HepG2 (cell line): ENCODE measurements at places on chromosomes 16 and 17. TPM values are rescaled to one million over a fixed set of nuclear protein-coding genes. Genes with fewer than 3 reads are reported as not detected.

The CCL5 gene
- 0.13 TPM in 1 of 2 replicates, not detected in the other for total RNA-seq

The PRMT7 gene
- 46.7 and 55.0 TPM in 2 replicates for total RNA-seq

The POLR2C gene
- total RNA-seq: 104 and 146 TPM in 2 replicates

The PGAP3 gene
- 5.1 and 11.9 TPM in 2 replicates for total RNA-seq

The UMOD gene
- not detected in 2 replicates for total RNA-seq

The ASPHD1 gene
- 15.6 and 19.7 TPM in 2 replicates for total RNA-seq

The COL1A1 gene
- 0.17 TPM in 1 of 2 replicates, not detected in the other for total RNA-seq

The KRTAP2-3 gene
- total RNA-seq: not detected in 2 replicates

The TP53TG3F gene
- not detected in 2 replicates for total RNA-seq

The SLC47A1 gene
- 38.0 and 67.5 TPM in 2 replicates for total RNA-seq

The TTLL6 gene
- 0.04 TPM in 1 of 2 replicates, not detected in the other for total RNA-seq

The TBC1D26 gene
- total RNA-seq: not detected in 2 replicates

The TBC1D3K gene
- not detected in 2 replicates for total RNA-seq

The HS3ST2 gene
- total RNA-seq: not detected in 2 replicates

The SP2 gene
- 1.4 and 1.5 TPM in 2 replicates for total RNA-seq

The TAC4 gene
- not detected in 2 replicates for total RNA-seq

The CDH11 gene
- not detected in 2 replicates for total RNA-seq

The SOX15 gene
- 0.18 TPM in 1 of 2 replicates, not detected in the other for total RNA-seq

The UTS2R gene
- total RNA-seq: 0.13 TPM in 1 of 2 replicates, not detected in the other

The GUCY2D gene
- not detected in 2 replicates for total RNA-seq

The C17orf100 gene
- 3.6 and 4.1 TPM in 2 replicates for total RNA-seq

The ERN2 gene
- 0.42 and 2.2 TPM in 2 replicates for total RNA-seq

The PDIA2 gene
- 0.35 and 0.60 TPM in 2 replicates for total RNA-seq

The SRL gene
- not detected in 2 replicates for total RNA-seq

The KRT31 gene
- total RNA-seq: not detected in 2 replicates

The CCL4 gene
- not detected in 2 replicates for total RNA-seq

The ITGAX gene
- not detected in 2 replicates for total RNA-seq

The MYO15B gene
- 1.9 and 2.8 TPM in 2 replicates for total RNA-seq

The USP43 gene
- 1.3 and 2.2 TPM in 2 replicates for total RNA-seq

The KRT39 gene
- 0.07 TPM in 1 of 2 replicates, not detected in the other for total RNA-seq

The CCDC154 gene
- total RNA-seq: 1.5 and 1.8 TPM in 2 replicates

The CCDC40 gene
- 3.8 and 5.5 TPM in 2 replicates for total RNA-seq

The ZNF624 gene
- 3.5 and 4.3 TPM in 2 replicates for total RNA-seq

The CA10 gene
- not detected in 2 replicates for total RNA-seq

The DRC3 gene
- 0.53 and 0.73 TPM in 2 replicates for total RNA-seq

The C16orf54 gene
- not detected in 2 replicates for total RNA-seq

The CLEC18A gene
- 0.22 TPM in 1 of 2 replicates, not detected in the other for total RNA-seq

The CEP295NL gene
- total RNA-seq: not detected in 2 replicates

The ANKRD40CL gene
- total RNA-seq: 0.11 TPM in 1 of 2 replicates, not detected in the other

The PSMC3IP gene
- 20.1 and 22.4 TPM in 2 replicates for total RNA-seq

The DRC7 gene
- 2.7 and 3.4 TPM in 2 replicates for total RNA-seq

The SMIM22 gene
- total RNA-seq: not detected in 2 replicates

The ZNF319 gene
- total RNA-seq: 3.5 and 3.6 TPM in 2 replicates

The ARHGAP23 gene
- not detected in 2 replicates for total RNA-seq

The ALDH3A1 gene
- total RNA-seq: 0.45 and 0.62 TPM in 2 replicates

The EPN3 gene
- 0.41 and 0.95 TPM in 2 replicates for total RNA-seq
